ENCODE measurements at places on chromosomes 6 and 20.

DNA sequence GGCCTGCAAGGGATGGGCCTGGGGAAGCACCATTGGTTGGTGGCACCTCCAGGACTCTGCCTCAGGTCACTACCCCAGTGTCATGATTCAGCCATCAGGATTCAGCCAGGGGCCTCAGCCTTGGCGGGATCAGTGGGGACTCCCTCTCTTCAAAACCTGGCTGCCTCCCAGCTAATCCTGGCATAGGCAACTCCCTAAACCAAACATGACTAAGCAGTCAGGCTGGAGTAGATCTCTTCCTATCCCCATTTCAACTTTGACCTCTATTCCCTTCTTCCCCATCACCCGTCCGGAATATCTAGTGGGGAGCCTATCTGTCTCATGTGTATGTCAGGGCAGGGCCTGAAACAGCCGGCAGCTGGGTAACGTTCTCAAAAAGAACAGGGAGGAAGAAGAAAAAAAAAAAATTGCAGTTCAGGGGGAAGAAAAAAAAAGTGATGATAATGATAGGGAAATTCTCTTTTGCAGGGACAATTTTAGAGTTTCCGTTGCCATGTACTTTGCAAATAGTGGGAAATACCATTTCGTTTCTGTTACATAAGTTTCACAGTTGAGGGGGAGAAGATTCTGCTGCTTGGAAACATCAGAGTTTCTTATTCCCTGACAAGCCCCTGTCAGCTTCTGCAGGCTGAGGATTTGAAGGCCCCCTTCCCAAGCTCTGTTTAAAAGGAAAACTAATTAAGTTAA lies 4.1 kb upstream of the PREX1 start:
- DNase-seq = peak; percentile 50

- peak; percentile 29 for DNase-seq
These were observed 115.1 kb upstream of the FRMD1 start for GRCh38 chr6:168193816-168194721.

DNA sequence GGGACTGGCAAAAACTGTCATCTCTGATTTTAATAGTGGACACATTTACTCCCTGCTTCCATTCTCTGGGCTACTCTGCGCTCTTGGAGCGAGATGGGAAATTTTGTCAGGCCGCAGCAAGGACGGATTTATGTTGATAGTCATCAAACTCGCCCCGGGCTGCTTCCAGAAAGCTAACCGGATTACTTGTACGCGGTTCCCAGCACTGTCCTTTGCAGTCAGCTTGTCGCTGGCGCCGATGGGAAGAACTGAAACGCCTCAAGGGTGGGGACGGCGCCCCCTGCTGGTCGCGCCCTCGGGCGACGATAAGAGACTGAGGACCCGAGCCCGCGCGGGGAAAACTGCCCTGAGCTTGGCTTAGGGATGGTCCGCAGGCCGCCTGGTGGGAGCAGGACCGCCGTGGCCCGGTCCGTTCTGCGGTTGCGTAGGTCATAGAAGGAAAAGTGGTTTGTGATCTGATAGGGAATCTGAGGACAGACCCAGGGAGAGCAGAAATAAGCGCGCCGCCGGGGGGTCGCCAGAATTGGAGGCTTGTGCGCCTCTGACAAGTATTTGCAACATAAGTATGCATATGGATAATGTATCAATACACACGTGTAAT lies 984 bp upstream of the ABT1 start:
- peak; percentile 94 for DNase-seq

DNA sequence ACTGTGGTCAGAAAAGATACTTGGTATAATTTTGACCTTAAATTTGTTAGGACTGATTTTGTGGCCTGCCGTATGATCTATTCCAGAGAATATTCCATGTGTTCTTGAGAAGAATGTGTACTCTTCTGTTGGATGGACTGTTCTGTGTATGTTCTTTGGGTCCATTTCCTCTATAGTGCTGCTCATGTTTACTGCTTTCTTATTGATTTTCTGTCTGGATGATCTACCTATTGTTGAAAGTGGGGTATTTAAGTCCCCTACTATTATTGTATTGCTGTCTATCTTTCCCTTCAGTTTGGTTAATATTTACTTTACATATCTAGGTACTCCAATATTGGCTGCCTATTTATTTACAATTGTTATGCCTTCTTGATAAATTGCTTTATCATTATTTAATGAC lies 298.4 kb downstream of the BCKDHB start:
- no peak for DNase-seq

DNA sequence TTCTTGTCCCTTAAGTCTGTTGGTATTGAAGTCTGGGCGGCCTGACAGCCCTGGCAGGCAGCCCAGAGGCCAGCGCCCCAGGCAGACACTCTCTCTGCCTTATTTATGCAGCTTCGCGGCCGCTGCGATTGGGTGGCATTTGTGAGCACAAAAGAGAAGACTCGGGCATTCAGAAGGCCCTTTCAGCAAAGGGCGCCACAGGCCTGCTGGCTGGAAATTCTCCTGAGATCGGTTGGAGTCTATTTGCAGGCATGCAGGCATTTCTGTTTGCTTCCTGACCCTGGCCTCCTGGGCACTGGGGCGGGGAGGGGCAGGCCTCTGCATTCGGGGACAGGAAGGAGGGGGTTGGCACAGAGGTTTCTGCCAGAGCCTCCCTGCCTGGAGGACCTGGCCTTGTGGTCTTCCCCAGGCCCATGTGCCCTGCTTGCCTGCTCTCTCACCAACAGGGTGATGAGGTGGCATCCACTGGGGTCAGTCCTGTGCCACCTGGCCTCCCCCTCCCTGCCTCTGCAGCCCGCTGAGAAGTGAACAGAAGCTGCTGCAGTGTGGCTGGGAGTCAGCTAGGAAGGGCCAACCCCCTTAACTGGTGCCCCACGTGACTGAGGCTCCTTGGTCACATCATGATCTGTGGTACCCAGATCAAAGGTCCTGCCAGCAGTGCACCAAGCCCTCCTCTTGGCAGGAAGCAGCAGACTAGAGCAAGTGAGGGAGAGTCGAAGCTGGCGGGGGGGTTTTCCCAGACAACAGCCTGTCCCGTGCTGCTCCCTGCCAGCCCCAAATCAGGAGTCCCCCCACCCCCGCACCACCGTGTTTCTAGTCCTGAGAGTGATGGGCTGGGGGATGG lies 16.6 kb upstream of the CCDC167 start:
- DNase-seq = no peak
